ENCODE measurements at places on chromosomes 11 and 22. TPM values are rescaled to one million over a fixed set of nuclear protein-coding genes. Genes with fewer than 3 reads are reported as not detected.

Gene ALDH3B2
- total RNA-seq = not detected

Gene SLC22A6
- total RNA-seq = not detected

Gene CNGA4
- total RNA-seq = not detected

Gene KRTAP5-1
- not detected for total RNA-seq

Gene TH
- not detected for total RNA-seq

Gene IFITM10
- total RNA-seq = 5.4 TPM

Gene SNX32
- 14.7 TPM for total RNA-seq

Gene FERMT3
- total RNA-seq = 2.0 TPM

Gene UCP3
- 7.6 TPM for total RNA-seq

Gene JAML
- total RNA-seq = not detected

Gene HEPHL1
- not detected for total RNA-seq

Gene KLHDC7B
- total RNA-seq = 0.12 TPM

Gene C11orf91
- total RNA-seq = not detected

- no peak for DNase-seq
- H3K4me1 ChIP-seq = peaks cover 18% of the 10 kb centered on the region
- no peak overlapping the region for H3K27ac ChIP-seq
Measured at GRCh38 chr11:134583397-134583990, 171.5 kb upstream of the B3GAT1 start.

GRCh38 chr11:60161766-60162165, 21.1 kb downstream of the MS4A6A start:
- no peaks in the 10 kb centered on the region for H3K36me3 ChIP-seq
- no peak for DNase-seq
- H3K27ac ChIP-seq = no peak overlapping the region
- no peaks in the 10 kb centered on the region for H3K27me3 ChIP-seq

DNA sequence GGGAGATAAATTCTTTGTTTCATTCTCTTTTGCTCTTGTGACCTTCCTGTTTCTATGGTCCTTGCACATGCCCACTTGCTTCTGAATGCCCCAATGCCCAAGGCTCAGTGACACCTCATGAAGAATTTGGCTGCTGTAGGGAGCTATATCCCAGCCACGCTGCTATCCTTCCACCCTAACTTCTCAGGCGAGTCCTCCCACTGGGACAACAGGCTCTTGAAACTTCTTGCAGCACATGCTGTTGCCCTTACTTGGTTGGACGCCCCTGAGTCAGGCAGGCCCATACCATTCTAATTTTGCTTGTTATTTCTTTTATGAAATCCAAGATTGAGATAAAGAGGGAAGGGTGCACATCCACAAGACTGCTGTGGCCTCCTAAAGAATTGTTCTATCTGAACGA, 57.6 kb upstream of the BLID start:
- H3K36me3 ChIP-seq = no peaks in the 10 kb centered on the region
- DNase-seq = no peak
- no peaks in the 10 kb centered on the region for H3K27me3 ChIP-seq
- no peak overlapping the region for H3K4me3 ChIP-seq
- no peak overlapping the region for H3K27ac ChIP-seq

DNA sequence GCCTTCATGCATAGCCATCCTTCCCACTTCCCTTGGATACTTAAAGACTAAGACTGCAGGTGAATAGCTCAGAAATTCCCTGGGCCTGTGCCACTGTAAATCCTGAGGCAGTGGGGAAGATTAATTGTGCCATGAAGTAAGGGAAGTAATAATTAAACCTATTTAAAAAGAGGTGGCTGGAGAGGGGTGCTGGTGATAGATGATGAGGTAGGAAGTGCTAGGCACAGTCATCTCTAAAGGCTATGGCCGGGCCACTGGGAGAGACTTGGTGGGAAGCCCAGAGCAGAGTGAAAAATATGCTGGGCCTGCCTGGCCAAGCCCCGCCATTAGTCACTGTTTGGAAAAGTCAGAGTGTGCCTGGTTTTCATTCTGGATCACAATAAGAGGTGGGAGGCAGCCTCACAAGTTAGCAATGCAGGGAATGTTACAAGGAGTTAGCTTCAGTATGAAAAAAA, 197.2 kb upstream of the PITPNB start:
- peaks cover 10% of the 10 kb centered on the region for H3K4me1 ChIP-seq
- DNase-seq = no peak
- no peak overlapping the region for H3K27ac ChIP-seq
- H3K36me3 ChIP-seq = no peaks in the 10 kb centered on the region
- no peak overlapping the region for H3K4me3 ChIP-seq

DNA sequence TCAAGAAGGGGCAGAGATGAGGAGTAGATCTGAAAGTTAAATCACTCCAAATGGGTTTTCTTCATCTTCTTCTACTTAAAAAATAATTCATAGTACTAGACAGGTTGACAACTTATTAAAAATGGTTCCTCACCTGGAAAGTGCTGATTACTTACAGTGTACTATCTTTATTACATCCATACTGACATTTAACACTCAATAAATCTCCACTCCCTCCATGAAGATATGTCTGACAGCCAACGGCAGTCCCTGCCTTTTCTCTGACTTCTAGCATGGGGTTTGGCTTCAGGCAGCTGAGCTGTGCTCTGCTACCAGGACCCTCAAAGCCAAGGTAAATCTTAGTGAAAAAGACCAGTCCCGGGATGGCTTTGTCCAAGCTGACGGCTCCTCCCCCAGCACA, 133.4 kb upstream of the CSNK2A3 start:
- H3K36me3 ChIP-seq = no peaks in the 10 kb centered on the region
- no peak overlapping the region for H3K27ac ChIP-seq
- H3K4me1 ChIP-seq = peaks cover 25% of the 10 kb centered on the region
- H3K27me3 ChIP-seq = peaks cover 3% of the 10 kb centered on the region
- no peak overlapping the region for H3K4me3 ChIP-seq
- DNase-seq = no peak

DNA sequence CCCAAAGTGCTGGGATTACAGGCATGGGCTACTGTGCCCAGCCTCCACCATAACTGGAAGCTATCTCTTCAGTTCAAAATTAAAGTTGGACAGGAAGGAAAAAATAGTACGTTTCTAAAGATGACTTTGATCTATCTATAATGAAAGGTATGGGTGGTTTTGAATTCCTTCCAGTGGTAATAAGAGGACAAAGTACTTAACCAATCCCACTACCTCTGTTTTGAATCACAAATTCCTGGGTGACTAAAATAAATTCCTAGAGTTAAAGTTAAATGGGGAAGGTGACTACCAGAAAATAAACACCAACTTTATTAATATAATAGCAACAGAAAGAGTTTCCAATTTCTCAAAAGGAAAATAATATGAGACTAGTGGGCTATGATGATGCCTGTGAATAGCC, 9.1 kb downstream of the PHF5A start:
- no peaks in the 10 kb centered on the region for H3K36me3 ChIP-seq
- H3K27me3 ChIP-seq = no peaks in the 10 kb centered on the region
- no peak for DNase-seq
- H3K4me3 ChIP-seq = no peak overlapping the region
- H3K27ac ChIP-seq = no peak overlapping the region

GRCh38 chr11:117959438-117960149, 26.6 kb upstream of the IL10RA start:
- H3K4me3 ChIP-seq = no peak overlapping the region
- peaks cover 4% of the 10 kb centered on the region for H3K36me3 ChIP-seq
- no peaks in the 10 kb centered on the region for H3K27me3 ChIP-seq
- no peak overlapping the region for H3K27ac ChIP-seq
- no peaks in the 10 kb centered on the region for H3K4me1 ChIP-seq

DNA sequence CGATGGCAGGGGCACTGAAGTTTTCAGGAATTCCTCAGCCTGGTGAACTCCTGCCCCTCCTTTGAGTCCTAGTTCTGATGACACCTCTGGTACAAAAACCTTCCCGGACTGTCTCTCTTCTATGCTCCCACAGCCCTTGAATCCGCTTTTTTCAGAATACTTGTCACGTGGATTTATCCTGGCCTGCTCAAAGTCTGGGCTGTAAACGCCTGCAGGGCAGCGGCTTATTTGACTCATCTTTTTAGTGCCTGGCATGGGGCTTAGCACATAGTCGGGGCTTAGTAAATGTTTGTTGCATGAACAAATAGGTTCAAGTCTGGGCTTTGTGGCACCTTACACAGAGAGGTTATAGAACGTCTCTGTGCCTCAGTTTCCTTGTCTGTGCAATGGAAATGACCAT, 13.4 kb upstream of the KCNJ11 start:
- H3K36me3 ChIP-seq = no peaks in the 10 kb centered on the region
- DNase-seq = no peak
- H3K27me3 ChIP-seq = peaks cover 10% of the 10 kb centered on the region
- H3K4me3 ChIP-seq = no peak overlapping the region
- H3K27ac ChIP-seq = no peak overlapping the region

GRCh38 chr11:1194231-1194976, 28.5 kb upstream of the MUC5B start:
- no peak overlapping the region for H3K4me3 ChIP-seq
- no peak overlapping the region for H3K27ac ChIP-seq
- no peaks in the 10 kb centered on the region for H3K4me1 ChIP-seq
- DNase-seq = no peak
- H3K36me3 ChIP-seq = no peaks in the 10 kb centered on the region

DNA sequence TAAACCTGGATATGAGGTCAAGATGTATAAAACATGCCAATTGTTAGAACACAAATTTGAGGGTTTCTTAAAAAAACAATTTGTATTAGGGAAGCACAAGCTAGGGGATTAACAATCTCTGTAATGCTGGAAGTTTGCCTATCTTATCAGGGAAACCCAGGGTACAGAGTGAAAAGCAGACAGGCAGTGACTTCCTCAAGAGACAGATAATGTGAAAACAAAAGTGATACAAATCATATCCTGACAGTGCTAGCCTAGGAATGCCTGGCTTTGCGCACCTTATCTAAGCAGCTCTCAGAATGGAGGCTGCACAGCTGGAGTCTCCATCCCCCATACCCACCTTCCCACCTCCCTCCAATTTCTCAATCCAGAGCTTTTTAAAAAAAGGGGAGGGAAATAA, 22.5 kb upstream of the RBX1 start:
- H3K27me3 ChIP-seq = peaks cover 2% of the 10 kb centered on the region
- no peak for DNase-seq
- no peak overlapping the region for H3K4me3 ChIP-seq
- no peaks in the 10 kb centered on the region for H3K36me3 ChIP-seq

DNA sequence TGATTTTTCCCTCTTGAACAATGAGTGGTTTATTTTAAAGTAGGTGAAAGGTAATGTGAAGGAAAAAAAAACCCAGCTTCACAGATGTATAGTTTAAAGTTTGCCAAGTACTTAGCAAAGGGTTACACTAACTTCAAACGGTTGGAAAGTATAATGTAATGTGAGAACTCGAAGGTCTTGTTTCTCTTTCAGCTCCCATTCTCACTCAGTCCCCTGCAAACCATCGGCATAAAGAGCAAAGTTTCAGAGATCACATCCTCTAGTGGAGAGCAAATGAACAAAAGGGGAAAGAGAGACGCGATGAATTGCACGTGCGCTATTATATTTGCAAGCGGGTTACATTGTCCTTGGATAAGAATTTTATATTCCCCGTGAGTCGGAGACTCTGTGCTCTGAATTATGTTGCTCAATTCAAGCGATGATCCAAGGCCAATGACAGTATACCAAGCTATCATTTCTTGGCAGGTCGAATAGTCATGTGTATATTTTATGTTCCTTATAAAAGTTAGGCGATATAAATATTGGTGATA, 37.6 kb upstream of the BIRC3 start:
- no peak for DNase-seq
- no peaks in the 10 kb centered on the region for H3K4me1 ChIP-seq
- no peak overlapping the region for H3K4me3 ChIP-seq
- no peak overlapping the region for H3K27ac ChIP-seq
- H3K36me3 ChIP-seq = no peaks in the 10 kb centered on the region

GRCh38 chr11:1942558-1943260, 4.4 kb upstream of the MRPL23 start:
- peak overlapping the region; percentile 64 for H3K27ac ChIP-seq
- no peak overlapping the region for H3K4me3 ChIP-seq
- H3K4me1 ChIP-seq = peaks cover 5% of the 10 kb centered on the region
- peaks cover 6% of the 10 kb centered on the region for H3K27me3 ChIP-seq
- DNase-seq = no peak
- no peaks in the 10 kb centered on the region for H3K36me3 ChIP-seq

DNA sequence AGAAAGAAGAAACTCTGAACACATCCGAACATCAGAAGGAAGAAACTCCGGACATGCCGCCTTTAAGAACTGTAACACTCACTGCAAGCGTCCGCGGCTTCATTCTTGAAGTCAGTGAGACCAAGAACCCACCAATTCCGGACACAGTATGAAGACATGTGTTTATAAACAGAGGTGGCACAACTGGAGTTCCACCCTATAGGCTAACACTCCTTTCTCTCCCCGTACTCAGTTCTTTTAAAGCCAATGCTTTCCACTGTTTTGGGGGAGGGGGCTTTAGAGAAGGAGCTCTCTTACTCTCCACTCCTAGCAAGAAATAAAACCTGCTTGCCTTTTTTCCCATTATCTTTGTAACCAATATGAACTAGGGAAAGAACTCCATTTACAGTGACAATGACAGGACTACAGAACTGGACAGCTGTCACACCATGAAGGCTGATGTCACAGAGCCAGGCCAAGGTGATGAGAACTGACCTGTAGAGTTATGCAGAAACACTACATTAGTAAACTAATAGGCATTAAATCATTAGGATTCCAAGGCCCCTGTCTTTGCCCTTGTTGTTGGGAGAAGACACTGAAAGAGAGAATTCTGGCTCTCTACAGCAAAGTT, 733 bp downstream of the TRIM5 start:
- no peaks in the 10 kb centered on the region for H3K27me3 ChIP-seq
- H3K36me3 ChIP-seq = no peaks in the 10 kb centered on the region
- peak overlapping the region; percentile 74 for H3K4me3 ChIP-seq
- H3K27ac ChIP-seq = no peak overlapping the region
- DNase-seq = no peak
- H3K4me1 ChIP-seq = peaks cover 1% of the 10 kb centered on the region

GRCh38 chr11:57479911-57480310, 19.6 kb downstream of the RTN4RL2 start:
- H3K4me1 ChIP-seq = peaks cover 46% of the 10 kb centered on the region
- peaks cover 5% of the 10 kb centered on the region for H3K36me3 ChIP-seq
- H3K4me3 ChIP-seq = peak overlapping the region; percentile 66

- peak within 1 kb of the TSS; percentile 98 for H3K4me3 ChIP-seq
- H3K27ac ChIP-seq = no peak within 1 kb of the TSS
- no peaks in the 10 kb centered on the region for H3K36me3 ChIP-seq
- peaks cover 7% of the 10 kb centered on the region for H3K4me1 ChIP-seq
- DNase-seq = peak; percentile 75
- H3K27me3 ChIP-seq = peaks cover 20% of the 10 kb centered on the region
Measured at GRCh38 chr11:10304495-10305261, at the start of gene ADM. ADM (plus strand) TSS chr11:10305073; CDS start chr11:10305701, 628 bp downstream.

GRCh38 chr22:50338860-50339462, 4.2 kb upstream of the PPP6R2 start:
- no peak for DNase-seq
- no peak overlapping the region for H3K27ac ChIP-seq
- no peaks in the 10 kb centered on the region for H3K4me1 ChIP-seq
- no peaks in the 10 kb centered on the region for H3K36me3 ChIP-seq

- H3K4me3 ChIP-seq = no peak overlapping the region
- H3K4me1 ChIP-seq = peaks cover 10% of the 10 kb centered on the region
- H3K27me3 ChIP-seq = no peaks in the 10 kb centered on the region
Measured at GRCh38 chr11:133977067-133977677, 20.4 kb upstream of the IGSF9B start.

Measured in glutamatergic neuron (in vitro differentiated cells).